ENCODE measurements at places on chromosomes 12 and 14.

DNA sequence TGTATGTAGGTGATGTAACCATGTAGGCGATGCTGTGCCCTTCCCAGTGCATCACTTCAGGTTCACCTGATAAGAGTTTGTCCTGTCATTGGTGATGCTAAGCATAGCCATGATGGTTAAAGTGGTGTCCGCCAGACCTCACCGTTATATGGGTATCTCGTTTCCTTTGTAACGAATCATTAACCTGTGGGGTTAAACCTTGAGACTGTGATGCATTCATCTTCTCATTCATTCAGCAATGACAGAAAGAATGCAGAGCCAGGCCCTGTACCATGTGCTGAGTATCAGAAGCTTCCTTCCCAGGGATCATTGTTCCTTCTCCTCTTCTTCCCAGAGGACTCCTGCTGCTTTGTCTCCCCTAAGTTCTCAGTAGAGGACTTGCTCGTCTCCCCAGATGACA is 84.9 kb downstream of the CCDC60 start:
- no peak for DNase-seq

DNA sequence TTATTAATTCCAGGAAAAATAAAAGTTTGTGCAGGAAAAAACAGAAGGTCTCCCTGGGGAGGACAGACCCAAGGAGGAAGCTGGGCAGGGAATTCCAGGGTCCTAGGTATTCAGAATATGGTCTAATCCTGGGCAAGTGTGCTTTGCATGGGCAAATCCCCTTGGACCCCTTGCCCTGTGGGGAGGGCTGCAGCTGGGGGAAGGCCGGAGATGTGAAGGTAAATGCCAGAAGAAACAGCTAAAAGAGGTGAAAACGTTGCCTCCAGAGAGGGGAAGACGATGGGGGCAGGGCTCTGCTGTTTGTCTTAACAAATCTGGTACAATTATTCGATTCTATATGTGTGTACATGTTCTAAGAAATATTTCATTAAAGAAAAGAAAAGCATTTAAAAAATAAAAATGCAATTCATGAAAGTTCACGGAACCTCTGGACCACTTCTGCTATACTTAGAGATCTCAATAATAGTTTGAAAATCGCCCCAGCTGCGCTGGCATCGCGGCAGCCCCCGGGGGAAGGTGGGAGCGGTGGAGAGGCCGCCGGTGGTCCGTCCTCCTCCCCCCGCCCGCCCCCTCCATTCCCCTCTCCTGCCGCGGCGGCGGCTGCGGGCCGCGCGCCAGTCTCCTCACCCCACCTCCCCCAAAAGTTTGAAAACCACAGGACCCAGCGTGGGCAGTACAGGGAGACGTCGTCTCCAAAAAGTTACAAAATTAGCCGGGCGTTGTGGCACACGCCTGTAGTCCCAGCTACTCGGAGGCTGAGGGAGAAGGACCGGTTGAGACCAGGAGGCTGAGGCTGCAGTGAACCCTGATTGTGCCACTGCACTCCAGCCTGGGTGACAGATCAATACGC is 1.5 kb upstream of the PRPF40B start:
- no peak for DNase-seq

DNA sequence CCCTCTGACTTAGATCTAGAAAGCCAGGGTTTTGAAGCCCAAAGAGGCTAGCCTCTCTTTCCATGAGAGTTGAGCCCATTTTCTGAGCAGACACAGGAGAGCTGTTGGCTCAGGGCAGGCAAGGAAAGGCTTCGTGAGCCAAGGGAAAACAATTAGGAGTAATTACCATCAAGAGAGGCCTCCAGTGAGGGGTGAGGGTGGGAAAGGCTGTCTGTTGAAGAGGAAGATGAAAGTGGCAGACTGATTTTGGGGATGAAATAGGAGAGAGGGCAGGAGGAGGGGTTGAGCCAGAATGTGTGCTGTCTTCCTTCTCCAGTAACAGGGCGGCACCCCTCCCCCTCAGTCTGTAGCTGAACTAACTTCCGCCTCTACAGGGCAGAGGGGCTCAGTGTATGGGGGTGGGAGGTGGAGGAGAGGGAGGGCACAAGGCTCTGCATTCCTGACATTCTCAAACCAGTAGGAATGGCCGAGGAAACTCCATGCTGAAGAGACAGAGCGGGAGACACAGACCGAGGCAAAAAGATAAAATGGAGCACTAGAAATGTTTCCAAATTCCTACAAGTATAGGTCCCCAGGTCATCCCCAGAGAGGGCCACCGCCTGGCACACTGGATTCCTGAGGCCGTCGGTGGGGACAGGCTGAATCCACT is 33.1 kb upstream of the COL2A1 start:
- DNase-seq = no peak

DNA sequence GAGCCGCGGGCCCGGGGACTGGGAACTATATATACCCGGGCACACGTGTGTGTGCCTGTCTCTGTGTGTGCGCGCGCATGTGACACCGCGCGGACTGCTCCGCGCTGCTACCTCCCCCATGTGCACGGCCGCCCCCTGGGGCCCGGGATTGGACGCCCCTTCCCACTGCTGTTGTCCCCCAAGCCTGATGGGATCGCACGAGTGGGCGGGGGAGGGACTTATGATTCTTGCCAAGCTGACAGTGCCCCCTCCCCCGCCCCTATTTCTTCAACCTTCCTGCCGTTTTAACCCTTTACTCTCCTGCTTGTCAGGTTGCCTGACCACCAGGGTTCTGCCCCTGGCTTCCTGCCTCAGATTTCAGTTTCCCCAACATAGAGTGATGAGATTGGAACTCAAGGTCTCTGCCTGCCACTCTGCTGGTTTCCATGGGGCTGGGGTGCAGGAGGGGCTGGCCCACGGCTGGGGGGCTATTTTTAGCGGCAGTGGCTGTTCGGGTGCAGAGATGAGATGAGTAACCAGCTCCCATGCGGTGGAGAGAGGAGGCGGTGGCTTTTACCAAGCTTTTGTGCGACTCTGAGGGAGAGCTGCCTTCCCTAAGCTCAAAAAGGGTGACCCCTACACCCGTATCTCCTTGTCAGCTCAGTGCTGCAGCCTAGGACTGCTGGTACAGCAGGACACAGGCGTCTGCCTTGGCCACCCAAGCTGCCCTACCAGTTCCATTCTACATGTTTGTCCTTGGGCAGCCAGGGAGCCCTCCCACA is at the start of gene DDN:
DDN (minus strand) TSS at position 5 of the 761 bp plus-strand sequence. CDS start 88 bp downstream, outside the sequence.
- DNase-seq = no peak

- DNase-seq = no peak
Measured at GRCh38 chr14:30195941-30196340, 268.3 kb upstream of the PRKD1 start.

- peak; percentile 80 for DNase-seq
Measured at GRCh38 chr12:8697476-8698131, at the start of gene RIMKLB. Gene RIMKLB, plus strand, starts transcription at chr12:8697991. Its CDS starts 15,876 bp downstream, at chr12:8713867.

DNA sequence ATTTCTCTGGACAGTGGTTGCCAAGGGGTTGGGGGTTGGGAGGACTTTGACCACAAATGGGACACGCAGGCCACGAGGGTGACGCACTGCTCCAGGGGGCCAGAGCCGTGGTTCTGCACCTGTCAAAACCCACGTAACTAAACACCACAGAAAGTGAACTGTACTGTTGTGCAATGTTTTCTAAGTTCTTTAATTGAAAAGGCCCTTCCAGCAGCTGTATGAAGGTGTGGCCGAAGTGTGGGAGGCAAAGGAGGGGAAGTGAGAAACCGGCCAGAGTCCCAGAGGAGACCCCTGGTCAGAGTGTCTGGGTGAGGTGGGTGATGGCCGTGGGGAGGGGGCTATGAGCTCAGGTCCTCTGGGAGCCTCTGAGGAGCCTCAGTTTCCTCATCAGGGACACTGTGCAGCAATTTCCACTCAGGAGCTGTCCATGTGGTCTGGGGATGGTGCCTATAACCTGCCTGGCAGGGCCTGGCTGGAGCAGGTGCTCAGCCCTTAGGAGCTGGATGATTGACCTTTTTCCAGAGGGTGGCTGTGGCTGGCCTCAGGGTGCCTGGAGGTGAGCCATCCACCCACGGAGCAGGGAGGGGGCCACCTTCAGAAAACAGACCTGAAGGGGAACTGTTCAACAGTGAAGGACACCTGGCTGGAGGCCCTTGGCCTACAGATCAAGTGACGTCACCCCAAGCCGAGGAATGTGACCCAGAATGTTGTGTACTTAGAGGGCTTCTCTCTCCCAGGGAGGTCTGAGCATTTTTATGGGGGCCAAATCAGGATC is 9.8 kb upstream of the BDKRB2 start:
- no peak for DNase-seq

Data from C1 segment of cervical spinal cord (tissue), 14 donors.